ENCODE measurements at places on chromosomes 16 and 17.

DNA sequence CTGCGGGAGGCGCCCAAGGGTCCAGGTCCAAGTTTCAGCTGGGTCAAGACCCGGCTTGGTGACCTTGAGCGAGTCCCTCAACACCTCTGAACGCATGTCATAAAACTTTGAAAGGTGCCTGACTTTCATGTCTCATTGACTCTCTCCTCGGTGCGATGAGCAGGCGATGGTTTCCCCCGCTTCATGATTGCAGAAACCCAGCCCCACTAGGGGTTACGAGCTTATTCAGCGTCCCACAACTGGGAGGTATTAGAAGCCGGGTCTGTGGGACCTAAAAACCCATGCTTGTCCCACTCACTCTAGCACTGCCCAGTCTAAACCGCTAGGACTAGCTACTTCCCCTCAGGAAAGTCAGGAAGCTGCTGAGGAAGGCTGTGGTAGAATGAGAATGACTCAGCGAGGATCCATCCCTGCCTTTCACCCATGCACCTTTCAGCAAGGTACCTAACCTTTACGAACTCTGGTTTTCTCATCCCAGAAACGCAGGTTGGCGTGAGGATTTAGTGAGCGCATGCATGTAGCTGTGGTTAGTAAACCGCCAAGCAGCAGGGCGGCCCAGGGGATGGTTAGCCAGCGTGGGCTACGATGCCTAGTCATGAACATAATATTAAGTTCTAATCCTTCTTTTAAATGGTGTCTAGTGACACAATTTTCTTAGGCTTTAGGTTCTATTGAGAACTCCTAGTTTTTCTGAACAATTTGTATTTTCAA is 26.2 kb upstream of the RFFL start:
- DNase-seq, result no peak

- no peak for DNase-seq
Measured at GRCh38 chr17:13642188-13642587, 40.5 kb upstream of the HS3ST3A1 start.

GRCh38 chr16:3292604-3293003 is 9.3 kb downstream of the ZNF263 start:
- DNase-seq, result no peak

DNA sequence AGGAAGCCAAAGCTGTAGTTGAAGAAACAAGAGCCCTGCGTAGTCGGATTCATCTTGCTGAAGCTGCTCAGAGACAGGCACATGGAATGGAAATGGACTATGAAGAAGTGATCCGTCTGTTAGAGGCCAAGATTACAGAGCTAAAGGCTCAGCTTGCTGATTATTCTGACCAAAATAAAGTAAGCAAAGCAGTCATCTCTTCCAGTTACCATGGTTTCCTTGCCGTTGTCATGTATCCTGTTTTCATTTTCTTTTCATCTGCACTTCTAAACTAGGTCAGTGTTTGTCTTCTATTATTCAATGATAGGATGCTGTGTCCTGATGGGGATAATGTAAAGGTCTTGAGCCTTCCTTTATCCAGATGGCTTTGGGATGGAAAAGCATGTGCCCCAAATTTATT is 104.3 kb downstream of the STXBP4 start:
- no peak for DNase-seq

DNA sequence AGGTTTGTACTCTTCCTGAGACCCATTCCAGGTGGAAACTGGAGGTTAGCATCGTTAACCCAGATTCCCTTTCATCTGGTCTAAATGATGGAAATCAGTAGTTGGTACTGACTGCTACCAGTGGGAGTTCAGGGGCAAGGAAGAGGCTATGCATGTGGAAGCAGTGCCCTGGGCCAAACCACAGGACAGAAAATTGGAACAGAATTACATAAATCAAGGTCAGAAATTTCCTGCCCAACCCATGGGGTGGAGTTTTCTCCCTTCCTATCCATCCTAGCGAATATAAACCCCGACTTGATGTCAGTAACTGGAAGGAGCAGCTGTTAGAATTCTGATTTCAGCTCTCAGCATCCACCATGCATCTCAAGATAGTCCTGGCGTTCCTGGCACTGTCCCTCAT is at the start of gene AOC2:
Gene AOC2, plus strand, starts transcription at position 310 of the 400 bp plus-strand sequence. Its CDS starts 47 bp downstream, at position 357.
- no peak for DNase-seq
